ENCODE measurements at places on chromosomes 4 and X.

DNA sequence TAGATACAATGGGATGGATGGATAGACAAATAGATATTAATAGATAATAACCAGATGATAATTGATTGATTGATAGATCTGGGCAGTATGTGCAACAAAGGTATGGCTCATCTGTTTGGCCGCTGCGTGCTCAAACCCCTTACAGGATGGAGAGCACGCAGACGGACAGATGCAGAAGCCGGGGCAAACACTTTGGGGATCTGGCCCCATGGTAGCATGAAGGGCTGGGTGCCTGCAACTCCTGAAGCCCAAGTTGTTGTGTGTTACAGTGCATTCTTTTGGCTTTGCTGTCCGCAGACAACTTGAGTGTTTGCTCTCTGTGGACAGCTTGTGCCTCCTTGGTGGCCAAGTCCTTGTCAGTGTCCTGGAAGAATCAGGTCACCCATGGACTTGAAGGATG, 10.6 kb upstream of the DHRSX start:
- no peak for DNase-seq

GRCh38 chr4:171430495-171430894, 382.7 kb upstream of the GALNTL6 start:
- no peak for DNase-seq

DNA sequence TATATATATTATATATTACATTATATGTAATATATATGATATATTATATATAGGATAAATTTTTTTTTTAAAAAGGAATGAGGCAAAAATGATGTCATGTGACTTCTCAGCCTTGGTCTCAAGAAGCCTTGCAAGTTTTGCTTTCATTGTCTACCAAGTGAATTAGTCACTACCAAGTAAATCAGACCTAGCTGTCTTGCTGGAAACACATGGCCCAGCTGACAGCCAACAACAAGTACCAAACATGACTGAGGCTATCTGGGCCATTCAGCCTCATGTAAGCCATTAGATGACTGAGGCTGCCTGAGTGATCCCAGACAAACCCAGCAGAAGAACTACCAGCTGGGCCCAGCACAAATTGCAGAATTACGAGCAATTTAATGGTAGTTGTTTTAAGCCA, 44.9 kb downstream of the HAND2 start:
- peak; percentile 50 for DNase-seq

DNA sequence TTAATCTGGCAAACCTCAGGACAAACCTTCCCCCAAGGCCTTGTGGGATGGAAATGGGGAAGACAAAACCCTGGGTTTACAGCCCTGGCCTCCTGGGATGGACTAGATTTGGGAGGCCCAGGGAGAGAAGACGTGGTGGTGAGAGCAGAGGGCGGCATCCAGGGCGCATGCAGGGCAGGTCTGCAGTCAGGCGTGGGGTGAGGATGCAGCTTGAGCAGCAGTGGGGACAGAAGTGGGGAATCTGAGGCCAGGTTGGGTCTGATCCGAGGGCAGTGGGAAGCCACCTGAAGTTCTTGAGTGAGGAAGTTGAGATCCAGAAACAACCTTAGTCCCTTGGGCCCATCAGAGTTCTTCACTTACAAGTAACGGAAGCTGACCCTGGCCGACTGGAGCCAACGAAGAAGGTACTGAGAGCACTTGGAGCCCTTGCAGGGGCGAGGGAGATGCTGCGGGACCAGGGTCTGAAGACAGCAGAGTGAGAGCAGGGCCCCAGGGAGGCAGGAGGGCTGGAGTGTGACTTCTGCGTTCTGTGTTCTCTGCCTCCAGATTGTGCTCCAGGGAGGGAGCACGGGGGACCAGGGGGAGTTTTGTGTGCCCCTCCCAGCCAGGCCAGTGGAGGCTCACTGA, 42.0 kb upstream of the GPR78 start:
- no peak for DNase-seq

DNA sequence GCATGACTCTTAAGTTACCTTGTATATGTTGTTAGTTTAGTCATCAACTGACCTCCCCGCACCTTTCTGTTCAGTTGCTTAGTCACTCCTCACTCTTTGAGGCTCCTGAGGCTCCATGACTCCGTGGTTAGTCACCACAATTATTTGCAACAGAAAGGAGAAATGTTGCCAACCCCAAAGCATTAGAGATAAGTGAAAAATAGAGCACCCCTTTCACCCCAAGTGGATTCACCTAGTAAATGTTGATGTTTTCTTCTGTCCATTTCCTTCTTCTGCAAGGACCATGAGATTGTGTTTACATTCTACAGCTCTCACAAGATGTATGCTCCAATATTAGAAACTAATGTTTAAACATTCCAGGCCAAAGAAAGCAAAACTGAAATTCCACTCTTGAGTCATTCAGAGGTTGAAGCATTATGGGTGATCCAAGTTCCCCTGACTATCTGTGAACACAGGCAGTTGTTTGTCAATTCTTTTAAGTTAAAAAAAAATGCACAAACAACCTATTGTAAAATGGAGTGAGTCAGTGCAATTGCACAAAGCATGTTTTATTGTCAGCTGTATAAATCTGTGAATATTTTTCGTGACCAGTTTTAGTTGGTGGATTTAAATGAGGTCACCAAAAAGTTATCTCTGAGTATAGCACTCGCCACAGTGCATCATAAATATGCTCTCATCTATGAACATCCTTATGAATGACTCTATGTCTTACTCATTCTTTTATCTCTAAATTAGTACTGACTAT, 552.4 kb upstream of the MAGEB2 start:
- peak; percentile 87 for DNase-seq

GRCh38 chr4:84496706-84497503, 2.2 kb downstream of the NKX6-1 start:
- no peak for DNase-seq

- DNase-seq: no peak
Observed at GRCh38 chr4:165838575-165838974, 34.5 kb upstream of the TLL1 start.

- no peak for DNase-seq
Observed at GRCh38 chrX:9576059-9576458, 111.2 kb downstream of the TBL1X start.

DNA sequence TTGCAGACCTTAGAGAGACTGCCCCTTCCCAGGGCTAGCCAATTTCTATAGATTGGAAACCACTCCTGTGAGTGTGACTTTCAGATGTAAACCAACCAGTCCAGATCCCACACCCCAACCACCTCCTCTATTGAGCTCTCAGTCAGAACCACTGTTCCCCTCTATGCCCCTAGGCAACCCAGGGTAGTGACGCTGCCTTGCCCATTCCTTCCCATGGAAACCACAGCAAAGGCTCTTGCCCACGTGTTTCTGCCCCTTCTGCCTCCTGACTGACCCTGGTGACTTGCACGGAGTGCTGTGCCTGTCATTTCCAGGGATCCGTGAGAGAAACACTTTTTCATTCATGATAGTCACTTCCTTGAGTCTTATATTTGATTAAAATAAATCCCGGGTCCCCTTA, 32.4 kb downstream of the CYTL1 start:
- no peak for DNase-seq

- no peak for DNase-seq
Observed at GRCh38 chr4:110096405-110096804, 102.0 kb downstream of the ELOVL6 start.

DNA sequence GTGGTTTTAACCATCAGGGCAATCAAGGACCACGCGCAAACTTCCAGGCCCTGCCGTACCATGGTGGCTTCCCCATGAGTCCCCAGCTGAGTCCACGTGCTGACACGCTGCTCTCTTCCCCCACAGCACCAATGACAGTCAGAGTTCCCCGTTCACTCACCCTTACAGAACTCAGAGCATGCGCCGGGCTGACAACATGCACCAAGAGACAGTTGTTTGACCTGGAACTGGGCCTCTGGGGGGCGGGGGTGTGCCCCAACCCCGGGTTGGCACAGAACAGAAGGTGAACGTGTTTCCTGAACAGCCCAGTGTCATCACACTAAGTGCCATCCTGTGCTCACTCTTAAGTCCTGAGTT, 29.4 kb downstream of the IRF2 start:
- DNase-seq: no peak

DNA sequence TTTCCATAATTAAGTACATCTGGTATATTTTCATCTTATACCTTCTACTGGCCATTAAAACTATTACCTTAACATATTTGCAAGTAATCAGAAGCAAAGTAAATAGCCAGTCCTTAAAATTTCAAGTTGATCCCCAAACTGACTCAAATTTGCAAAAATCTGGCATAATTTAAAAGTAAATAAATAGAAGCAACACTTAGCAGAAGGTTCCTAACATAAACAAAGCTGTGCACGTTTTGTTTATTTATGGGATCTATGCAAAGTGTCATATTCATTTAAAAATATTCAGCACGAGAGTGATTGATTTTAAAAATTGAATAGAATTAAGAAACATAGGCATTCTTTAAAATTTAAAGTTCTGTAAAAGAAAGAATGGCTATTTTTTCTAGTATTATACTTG, 9.8 kb upstream of the CXXC4 start:
- no peak for DNase-seq

- DNase-seq: peak; percentile 50
Observed at GRCh38 chr4:78951862-78952472, 12.7 kb upstream of the PAQR3 start.

DNA sequence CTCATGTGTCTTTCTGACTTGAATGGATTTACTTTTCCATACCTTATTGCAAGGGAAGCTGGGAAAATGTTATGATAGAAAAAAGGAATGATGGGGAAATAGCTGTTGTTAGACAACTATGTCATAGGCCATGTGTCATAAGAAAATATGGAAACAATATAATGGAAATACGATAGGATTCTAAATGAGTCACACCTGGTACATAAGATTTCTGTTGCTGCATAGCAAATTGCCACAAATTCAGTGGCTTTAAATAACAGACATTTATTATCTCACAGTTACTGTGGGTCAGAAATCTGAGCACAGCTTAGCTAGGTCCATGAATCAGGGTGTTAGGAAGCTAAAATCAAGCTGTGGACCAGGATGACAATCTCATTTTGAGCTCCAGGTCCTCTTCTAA, 44.6 kb upstream of the ANKRD50 start:
- peak; percentile 58 for DNase-seq

DNA sequence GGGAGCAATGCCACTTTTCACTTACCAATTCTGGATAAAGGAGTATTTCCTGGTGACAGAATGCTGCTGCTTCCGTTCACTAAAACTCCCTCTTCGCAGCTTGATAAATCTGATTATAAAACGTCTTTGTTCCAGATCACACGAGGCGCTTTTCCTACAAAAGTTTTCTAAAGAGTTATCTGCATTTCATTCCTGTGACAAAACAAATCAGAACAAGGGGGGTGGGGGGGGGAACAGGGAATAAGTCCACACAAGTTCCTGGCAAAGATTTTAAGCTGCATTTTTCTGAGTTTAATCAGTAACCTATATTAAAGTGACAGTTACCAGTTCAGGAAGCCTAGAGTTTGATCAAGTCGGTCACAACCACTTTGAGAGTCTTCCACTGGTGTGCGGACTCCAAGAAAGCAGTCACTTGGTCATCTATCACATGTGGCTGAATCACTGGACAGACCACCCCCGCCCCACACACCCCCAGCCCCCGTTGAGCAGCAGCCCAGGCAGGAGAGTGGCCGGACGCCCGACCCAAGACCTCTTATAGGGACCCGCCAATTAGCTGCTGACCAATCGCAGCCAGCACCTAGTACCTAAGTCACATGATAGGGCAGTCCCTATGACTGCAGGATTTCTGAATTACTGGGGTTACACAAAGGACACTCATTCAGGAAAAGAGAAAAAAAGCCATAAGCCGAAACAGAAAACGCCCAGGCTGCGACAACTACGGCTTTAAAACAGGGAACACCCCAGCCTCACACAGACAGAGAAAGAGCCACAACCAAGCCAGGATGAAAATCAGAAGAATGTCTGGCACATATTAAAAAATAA, 569.3 kb upstream of the DIPK2B start:
- peak; percentile 90 for DNase-seq

- DNase-seq: no peak
Observed at GRCh38 chr4:39326468-39326977, 39.6 kb downstream of the RFC1 start.

Data from fibroblast of skin of abdomen (primary cell).